AML-193 (cell line): ENCODE measurements at places on chromosomes 11 and 22.

GRCh38 chr11:67574938-67575337 is 8.7 kb upstream of the GSTP1 start:
- no peak for DNase-seq

DNA sequence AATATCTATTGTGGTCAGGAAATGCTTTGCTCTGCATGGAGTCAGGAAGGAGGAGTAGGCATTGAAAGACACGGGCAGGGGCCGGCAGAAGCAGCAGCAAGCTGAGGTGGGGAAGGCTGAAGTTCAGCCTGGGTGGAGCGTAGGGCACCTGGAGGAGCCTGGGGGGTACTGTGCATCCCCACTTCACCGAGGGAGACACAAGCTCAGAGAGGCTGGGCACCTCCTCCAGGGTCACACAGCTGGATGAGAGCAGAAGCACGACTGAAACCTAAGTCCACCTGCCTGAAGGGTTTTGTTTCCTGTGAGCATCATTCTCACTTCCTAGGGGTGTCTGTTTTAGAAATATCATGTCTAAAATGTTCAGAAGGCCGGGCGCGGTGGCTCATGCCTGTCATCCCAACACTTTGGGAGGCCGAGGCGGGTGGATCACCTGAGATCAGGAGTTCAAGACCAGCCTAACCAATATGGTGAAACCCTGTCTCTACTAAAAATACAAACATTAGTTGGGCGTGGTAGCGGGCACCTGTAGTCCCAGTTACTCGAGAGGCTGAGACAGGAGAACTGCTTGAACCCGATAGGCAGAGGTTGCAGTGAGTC is 138.3 kb downstream of the MPPED1 start:
- no peak for DNase-seq

- no peak for DNase-seq
Measured at GRCh38 chr22:36806835-36807234, 10.0 kb downstream of the PVALB start.

DNA sequence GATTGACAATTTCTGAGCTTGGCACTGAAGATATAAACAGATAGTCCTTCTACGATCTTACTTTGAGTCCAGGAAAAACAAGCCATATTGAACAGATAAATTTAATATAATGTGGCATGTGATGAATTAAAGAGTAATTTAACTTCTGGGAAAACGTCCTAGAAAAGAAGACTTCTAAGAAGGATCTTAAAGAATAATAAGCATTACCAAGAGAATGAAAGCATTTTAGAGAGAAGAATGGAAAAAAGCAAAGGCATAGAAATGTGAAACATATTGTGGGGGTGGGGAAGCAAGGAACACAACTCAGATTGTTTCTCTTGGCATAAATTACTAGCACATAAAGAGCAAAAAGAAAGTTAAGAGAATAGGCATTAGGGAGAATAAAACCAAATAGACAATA is 5.4 kb downstream of the DDIAS start:
- no peak for DNase-seq

- no peak for DNase-seq
Measured at GRCh38 chr11:81932303-81932702, 801.4 kb downstream of the FAM181B start.

GRCh38 chr11:76588455-76589325 is 81.9 kb downstream of the LRRC32 start:
- DNase-seq = no peak
